Left kidney (tissue), 8 donors: ENCODE measurements at places on chromosomes 1 and 21. TPM values are rescaled to one million over a fixed set of nuclear protein-coding genes. Genes with fewer than 3 reads are reported as not detected.

Gene FNDC5
- polyA plus RNA-seq: 44.6 TPM

Gene OR2L8
- polyA plus RNA-seq: not detected

Gene HES2
- polyA plus RNA-seq: 0.78 TPM

Gene PRKCZ
- 29.7 TPM for polyA plus RNA-seq

GRCh38 chr1:226640321-226641136 is 92.0 kb downstream of the STUM start:
- no peak for DNase-seq

- no peak for DNase-seq
Observed at GRCh38 chr1:191752342-191752741, 405.9 kb upstream of the RGS18 start.

GRCh38 chr1:25816112-25816718 is 3.5 kb upstream of the MTFR1L start:
- no peak for DNase-seq

DNA sequence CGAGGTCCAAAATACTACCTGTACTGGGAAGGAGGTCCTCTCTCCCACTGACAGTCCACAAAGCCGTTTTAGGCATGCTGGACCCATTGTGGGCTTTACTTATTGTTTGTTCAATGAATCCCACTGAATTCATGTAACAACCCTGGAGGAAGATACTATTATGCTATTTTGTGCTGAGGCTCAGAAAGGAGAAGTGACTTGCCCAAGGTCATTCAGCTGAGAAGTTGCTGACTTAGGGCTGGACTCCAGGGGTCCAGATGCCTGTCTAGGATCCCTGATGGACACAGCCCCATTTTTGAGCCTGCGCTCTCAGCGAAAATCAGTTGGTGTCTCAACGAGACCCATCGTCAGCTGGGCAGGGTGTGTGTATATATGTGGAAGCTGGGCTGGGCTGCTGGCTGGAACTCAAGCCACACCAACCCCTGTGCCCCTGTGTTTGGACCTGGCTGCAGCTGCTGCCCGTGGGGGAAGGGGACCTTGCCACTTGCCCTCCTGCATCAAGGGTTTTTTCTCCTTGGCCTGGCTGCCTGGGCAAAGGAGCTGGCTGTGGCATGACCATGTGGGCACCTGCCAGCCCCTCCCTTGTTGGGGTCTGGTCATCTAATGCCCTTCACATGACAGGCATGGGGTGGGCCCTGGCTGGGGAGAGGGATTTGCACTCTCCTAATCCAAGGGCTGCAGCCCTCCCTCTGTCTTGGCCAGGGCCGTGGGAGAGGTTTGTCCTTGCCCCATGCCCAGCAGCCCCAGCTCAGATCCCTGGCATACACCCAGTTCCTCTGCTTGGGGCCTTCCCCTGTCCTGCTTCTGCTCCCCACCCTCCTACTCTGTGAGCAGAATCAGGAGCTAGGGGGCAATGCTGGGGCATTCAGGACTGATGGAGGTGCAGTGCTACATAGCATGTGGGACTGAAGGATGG is 15.0 kb downstream of the KCNQ4 start:
- no peak for DNase-seq

- DNase-seq: no peak
Observed at GRCh38 chr1:43266881-43267280, 2.9 kb upstream of the TMEM125 start.

DNA sequence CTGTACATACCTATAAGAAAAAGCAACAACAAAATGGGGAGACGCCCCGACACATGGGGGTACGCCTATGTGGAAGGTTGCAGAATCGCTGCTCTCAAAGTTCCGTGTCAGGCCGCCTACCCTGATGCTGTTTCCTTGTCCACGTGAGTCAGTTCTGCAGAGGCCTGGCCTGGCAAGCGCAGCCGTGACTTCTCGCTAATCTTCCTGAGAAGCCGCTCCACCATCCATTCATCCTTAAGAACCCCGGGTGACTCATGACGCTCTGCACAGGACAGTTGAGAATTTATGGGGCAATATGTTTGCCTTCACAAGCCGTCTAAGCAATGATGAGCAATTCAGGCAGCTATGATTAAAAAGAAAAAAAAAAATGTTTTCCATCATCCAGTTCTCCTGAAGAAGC is 122.3 kb upstream of the TMPRSS2 start:
- DNase-seq: no peak

DNA sequence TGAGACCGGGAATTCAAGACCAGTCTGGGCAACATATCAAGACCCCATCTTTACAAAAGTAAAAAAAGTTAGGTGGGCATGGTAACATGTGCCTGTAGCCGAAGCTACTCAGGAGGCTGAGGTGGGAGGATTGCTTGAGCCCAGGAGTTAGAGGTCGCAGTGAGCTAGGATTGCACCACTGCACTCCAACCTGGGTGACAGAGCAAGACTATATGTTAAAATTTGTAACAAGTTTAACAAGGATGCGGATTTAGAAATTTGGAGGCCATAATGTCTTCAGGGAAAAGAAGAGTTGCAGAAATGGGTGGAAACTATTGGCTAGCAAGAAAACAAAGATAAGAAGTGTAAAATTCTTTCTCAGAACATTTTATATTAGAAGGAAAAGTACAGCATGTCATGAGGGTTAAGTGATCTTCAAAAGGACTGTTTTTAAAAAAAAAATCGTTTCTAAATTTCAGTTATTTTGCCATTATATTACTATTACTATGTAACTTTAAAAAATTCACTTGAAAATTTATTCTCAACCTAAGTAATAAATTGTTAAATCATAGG is 17.6 kb downstream of the SOAT1 start:
- DNase-seq: no peak

DNA sequence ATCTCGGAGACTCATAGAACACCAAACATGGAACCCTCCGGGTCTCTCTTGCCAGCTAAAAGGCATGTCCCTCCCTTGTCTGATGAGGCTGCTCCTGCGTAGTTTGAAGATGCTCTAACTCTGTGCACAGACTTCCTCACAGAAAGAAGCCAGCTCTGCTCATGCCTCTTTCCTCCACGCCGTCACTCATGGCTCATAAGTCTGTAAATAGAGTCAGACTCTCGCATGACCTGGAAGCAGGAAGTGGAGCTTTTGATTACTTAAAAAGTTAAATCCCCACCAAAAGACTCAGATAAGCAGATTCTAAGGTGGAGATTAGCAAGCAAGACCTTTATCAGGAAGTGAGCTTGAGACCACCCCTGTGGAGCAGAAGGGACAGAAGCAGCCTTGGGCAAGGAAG is 171.6 kb downstream of the TRIM33 start:
- no peak for DNase-seq
